ENCODE measurements at places on chromosomes 16 and 17.

DNA sequence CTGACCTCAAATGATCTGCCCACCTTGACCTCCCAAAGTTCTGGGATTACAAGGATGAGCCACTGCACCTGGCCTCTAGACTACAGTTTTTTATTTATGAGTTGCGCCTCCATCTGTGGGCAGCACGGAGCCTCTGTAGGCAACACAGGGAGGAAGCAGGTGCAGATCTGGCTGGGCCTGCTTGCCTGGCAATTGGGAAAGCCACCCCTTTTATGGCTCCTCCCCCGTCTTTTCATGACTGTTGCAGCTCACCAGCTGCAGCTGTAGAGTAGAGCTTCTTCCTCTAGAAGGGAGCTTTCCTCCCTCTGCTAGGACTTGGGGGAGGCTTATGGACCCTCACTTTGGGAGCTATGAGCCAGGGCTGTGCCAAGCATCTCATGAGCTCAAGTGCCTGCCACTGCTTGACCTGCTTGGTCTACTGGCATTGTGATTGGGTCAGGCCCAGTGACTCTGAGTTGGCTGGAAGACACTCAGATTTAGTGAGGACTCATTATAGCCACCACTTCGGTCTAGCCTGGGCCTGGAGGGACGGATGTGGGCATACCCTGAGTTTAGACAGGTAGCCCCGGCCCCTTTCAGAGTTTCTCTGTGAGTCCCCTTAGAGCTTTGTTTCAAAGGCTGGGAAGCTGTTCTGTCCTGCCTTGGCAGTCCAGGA lies 6.9 kb upstream of the SLC7A6 start:
- peak; percentile 61 for DNase-seq

DNA sequence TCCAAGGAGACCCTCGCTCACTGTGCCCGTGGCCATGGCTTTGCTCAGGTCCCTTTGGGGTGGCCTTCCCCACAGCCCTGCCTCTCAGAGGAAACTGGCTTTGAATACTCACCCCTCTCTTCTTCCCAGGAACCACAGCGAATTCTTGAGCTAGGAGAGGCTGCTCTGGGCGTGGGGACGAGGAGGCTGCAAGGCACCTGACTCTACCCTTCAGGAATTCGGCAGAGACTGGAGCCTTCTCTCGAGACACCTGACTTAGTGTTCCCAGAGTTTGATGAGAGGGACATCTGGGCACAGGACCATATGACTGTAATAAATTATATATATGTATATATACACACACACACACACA lies 6.2 kb downstream of the LLGL2 start:
- no peak for DNase-seq

GRCh38 chr17:47993964-47994363 lies 23.1 kb downstream of the CDK5RAP3 start:
- DNase-seq, result no peak

- DNase-seq, result no peak
Measured at GRCh38 chr17:34154961-34155730, 99.9 kb upstream of the CCL2 start.

GRCh38 chr17:64066716-64067115 lies 46.3 kb upstream of the ICAM2 start:
- DNase-seq, result no peak

DNA sequence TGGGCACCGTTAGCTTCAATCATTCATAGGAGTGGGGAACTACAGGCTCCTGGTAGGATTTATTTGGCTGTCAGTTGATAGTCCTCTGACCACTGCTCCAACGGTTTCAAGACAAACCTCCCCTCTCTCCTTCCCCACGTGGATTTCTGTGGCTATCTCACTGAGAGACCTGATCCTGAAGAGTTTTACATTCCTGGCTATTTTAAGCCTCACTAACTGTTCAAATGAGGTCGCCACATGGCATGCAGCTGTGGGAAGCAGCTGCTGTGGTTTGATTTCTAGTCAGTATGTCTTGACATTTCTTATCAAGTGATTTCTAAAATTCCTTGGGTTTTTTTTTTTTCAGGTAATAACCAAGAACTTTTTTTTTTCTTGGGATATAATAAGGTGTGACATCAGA lies 38.3 kb downstream of the CDK5R1 start:
- no peak for DNase-seq

DNA sequence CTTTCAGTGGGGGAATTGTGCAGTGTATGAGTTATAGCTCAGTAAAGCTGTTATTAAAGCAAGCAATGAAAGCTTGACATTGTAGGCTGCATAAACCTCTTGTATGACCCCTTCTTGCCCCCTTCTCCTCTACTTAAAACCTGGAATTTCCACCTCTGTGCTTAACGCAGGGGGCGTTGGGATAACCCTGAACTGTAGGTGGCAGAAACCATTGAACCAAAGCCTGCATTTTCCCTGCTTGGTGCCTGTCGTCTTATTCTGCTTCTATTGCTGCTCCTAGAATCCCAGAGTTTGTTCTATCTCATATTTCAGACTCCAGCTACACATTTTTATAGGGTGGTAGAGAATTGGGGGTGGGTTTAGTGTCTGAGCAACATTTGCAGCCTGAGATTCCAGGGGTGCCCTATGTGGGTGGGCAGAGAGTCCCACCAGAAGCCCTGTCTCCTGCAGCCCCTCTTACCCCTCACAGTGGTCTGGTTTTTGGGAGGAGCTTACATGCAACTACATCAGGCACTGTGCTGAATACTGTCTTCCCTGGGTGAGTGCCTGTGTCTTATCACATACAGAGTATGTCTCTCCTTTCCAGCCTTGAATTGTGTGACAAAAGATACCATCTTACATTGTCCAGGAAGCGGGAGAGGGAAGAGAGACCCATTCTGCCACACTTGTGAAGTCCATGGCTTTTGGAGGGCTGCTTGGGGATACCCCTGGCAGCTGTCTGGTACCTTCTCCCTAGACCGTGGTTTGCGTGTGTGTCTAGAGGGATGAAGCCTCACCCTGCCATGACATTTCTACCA lies 407.7 kb upstream of the EEF2KMT start:
- DNase-seq, result no peak

DNA sequence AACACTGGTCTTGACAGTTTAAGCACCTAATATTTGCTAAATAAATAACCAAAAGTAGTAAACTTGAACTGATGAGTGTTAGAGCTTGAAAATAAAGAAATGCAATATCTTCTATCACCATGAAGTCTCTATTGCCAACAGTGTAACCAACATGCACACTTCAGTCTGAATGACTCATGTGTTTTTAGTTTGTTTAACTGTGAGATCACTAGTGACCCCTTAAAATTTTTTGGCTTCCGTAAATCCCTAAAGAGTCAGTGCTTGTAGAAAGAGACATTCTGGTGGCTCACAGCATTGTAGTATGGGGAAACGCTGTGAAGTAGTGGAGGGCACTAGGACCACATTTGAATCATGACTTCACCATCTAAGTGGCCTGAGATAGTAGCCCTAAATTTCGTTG lies 341.1 kb downstream of the PMP22 start:
- no peak for DNase-seq

DNA sequence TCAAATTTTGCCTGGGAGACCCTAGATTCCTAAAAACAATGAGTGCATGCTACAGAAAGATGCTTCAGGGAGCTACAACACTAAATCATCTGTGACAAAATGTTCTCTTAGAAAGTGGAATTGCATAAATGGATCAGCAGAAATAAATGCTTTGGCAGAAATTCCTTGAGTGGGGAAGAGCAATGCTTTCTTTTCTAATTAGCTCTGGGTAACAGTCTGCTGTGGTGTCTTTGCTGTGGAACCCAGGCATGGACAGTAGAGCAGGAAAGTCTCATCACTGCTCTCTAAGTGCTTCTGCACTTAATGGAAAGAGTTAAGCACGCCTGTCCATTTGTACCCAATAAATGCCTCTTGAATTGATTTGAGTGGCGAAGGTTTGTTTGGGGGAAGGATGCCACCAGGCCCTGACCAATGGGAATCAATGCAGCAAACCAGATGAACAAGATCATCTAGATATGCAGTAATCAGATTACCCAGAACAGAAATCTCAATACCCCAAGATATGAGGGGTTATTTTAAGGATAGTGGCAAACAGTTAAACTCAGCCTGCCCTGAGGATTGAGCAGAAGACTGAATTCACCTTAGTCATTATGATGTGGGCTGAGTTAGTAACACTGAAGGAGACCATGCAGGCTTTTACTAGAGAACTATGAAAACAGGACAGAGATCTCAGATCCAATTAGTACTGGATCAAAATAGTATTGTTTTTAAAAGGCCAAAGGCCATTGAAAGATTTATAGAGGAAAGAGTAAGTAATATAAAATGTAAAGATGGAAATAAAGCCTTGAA lies 13.6 kb downstream of the HLF start:
- DNase-seq, result no peak

DNA sequence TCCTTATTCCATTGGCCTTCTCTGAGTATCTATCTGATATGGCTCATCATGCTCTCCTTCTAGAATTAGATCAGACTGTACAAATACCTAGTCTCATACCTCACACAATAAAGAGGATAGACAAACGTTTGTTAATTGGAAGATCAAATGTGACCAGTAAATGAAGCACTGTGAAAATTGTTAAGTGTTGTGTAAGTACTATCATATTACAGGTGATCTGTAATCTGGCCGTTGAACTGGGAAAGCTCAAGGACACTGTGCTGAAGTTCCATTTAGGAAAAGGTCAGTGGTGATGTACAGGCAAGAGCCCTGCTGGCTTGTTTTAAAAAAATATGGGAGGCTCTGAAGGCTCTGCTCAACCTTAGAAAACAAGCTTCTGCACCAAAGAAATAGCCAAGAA lies 38.5 kb upstream of the CORO6 start:
- DNase-seq, result no peak

DNA sequence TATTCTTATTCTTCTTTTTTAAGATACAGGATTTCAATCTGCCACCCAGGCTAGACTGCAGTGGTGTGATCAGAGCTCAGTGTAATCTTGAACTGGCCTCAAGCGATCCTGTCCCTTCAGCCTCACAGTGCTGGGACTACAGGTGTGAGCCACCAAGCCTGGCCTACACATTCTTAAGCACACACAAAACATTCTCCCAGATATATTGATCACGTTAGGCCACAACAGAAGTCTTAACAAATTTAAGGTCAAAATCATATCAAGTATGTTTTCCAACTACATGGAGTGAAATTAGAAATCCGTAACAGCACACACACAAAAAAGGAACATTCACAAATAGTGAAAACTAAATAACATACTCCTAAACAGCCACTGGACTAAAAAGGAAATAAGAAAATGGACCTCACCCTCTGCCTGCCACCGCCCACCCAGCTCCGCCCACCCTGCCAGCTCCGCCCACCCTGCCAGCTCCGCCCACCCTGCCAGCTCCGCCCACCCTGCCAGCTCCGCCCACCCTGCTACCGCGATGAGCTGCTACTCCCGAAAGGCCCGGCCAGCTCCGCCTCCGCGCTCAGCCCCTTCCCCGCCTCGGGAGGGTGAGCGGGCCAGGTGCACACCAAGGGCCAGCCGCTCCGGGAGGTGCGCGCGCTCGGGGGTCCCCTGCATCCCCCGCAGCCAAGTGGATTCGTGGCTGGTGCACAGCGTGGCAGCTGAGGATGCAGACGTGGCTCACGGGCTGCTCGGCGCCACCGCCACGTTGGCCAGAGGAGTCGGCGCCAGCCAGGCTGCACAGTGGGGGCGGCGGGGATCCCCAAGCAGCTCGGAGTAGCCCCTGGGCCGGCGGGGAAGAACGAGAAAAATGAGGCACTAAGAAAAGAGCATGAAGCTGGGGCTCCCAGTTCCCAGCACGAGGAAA lies 41.2 kb downstream of the C16orf87 start:
- peak; percentile 79 for DNase-seq

DNA sequence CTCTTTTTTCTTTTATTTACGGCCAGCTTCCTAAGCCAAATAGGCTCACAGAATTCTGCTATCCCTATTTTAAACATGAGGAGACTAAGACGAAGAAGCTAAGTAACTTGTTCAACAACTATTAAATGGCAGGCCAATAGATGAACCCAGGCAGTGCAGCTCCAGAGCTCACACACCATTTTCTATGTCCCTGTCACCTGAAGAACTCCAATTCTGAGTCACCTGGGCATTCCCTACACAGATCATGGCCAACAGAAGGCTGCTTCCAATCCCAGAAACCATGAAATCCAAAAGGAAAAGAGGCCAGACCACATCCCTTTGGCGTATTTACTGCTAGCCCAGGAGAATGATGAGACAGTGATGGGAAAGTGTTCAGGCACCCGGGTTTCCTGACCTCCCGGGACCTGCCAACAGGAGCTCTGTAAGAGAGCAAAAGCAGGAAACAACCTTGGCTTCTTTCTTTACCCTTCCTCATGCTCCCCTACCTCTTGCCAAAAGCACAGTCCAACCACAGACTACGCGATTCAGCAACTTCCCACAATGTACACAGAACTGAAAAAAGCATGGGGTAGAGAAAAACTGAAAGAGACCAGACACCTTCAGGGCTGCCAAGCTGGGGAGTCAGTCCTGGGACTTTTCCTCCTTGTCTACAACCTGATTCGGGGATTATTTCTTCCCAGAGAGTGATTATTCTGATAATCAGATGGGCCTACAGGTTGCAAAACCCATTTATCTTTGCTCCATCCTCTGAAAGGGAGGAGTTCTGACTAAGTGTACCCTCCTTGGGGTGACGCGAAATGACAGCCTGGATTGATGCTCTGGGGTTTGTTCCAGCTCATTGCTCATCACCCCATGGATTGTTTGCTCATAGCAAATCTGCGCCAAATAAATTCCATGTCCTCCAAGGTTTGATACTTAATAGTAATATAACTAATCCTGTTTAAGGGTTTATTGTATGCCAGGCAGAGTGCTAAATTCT lies 47.8 kb upstream of the HAS3 start:
- DNase-seq, result no peak

- no peak for DNase-seq
Measured at GRCh38 chr16:65878347-65878746, 488.1 kb upstream of the CDH5 start.

- DNase-seq, result no peak
Measured at GRCh38 chr17:63153488-63153887, 187.5 kb downstream of the TANC2 start.

DNA sequence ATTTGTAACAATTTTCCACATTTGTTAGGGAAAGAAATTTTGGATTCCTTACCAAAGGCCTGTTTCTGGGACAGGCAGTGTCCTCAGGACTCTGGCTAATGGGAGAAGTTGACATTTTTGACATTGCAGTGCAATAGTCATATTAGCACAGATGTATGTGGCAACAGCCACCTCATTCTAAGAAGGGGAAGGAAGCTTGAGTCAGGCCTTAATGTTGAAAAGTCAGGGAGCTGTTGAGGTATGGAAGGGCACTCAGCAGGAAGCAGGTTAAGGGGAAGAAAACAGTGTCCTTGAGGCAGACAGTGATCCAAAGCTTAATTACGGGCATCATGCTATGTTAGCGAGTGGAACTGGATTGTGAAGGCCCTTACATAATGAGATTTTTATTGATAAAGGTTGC lies 20.9 kb downstream of the AKTIP start:
- no peak for DNase-seq

DNA sequence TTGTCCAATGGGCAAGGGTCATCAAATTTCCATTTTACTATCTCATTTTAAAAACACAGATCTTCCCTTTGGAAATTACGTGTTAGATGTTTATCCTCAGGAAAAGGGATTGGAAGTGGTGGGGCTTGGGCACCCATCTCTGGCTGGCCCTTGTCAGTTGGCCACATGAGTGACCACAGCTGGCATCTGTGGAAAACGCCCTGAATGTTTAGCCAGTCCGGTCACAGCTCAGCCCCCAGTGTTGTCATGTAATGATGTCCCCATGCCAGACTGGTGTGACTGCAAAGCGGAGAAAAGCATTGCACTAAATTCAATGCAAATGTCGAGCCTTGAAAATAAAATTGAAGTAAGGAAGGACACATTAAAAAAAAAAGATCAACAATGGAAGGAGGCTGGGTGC lies 53.0 kb downstream of the TMC6 start:
- no peak for DNase-seq
